ENCODE measurements at places on chromosomes 5 and 9. TPM values are rescaled to one million over a fixed set of nuclear protein-coding genes. Genes with fewer than 3 reads are reported as not detected.
A peak's percentile ranks its signal among the peaks of the same experiment; 100 is the strongest.

- H3K36me3 ChIP-seq = peaks cover 2% of the 10 kb centered on the region
- H3K27me3 ChIP-seq = no peaks in the 10 kb centered on the region
- DNase-seq = no peak
- H3K4me3 ChIP-seq = no peak overlapping the region
- H3K4me1 ChIP-seq = peaks cover 13% of the 10 kb centered on the region
Measured at GRCh38 chr9:6564868-6565267, 80.7 kb downstream of the GLDC start.

Gene ADRA1B
- 0.49 TPM for total RNA-seq

DNA sequence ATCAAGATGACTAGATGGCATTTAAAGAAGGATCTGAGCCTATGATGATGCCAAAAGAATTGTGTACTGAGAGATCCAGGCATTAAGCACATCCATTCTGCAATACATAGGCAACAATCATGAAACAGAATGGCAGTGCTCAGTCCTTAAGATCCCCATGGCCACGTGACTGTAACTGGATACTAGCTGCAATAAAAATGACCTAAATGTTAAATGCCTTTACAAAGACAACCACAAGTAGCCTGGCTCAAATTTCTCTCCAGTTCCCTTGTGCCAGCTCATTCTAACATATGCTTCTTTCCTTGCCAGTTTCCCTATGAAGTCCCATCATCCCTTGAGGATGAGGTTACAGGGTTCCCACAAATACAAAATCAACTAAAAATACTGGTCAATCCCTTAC, 148.3 kb upstream of the GHR start:
- H3K4me3 ChIP-seq = no peak overlapping the region
- no peaks in the 10 kb centered on the region for H3K36me3 ChIP-seq
- no peak for DNase-seq
- H3K27ac ChIP-seq = no peak overlapping the region

Gene DIRAS2
- total RNA-seq = not detected

GRCh38 chr5:143173139-143173889, 230.2 kb downstream of the NR3C1 start:
- no peak overlapping the region for H3K4me3 ChIP-seq
- H3K4me1 ChIP-seq = peaks cover 3% of the 10 kb centered on the region
- no peak overlapping the region for H3K27ac ChIP-seq
- no peaks in the 10 kb centered on the region for H3K27me3 ChIP-seq
- no peak for DNase-seq

Gene NUP214
- 58.3 TPM for total RNA-seq

DNA sequence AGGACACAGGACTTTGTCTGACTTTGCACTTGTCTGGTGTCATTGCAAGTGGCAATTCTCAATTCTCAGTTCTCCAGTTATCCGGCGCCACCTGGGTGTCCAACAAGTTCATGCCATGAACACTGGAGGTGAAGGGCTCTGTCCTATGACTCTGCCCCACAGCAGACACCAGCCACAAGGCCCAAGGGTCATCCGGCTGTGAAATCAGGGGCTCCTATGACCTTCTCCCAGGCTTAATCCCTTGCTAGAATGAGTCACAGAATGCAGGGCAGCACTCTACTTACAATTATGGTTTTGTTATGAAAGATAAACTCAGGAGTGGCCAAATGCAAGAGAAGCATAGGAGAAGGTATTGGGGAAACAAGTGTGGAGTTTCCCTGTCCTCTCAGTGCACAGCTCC, 392.0 kb downstream of the GADD45G start:
- no peaks in the 10 kb centered on the region for H3K36me3 ChIP-seq
- H3K4me3 ChIP-seq = no peak overlapping the region
- H3K4me1 ChIP-seq = peaks cover 26% of the 10 kb centered on the region
- H3K27me3 ChIP-seq = peaks cover 19% of the 10 kb centered on the region
- H3K27ac ChIP-seq = no peak overlapping the region

Gene CD274
- 10.4 TPM for total RNA-seq

GRCh38 chr9:130333041-130333711, 67.6 kb downstream of the HMCN2 start:
- DNase-seq = no peak
- peaks cover 15% of the 10 kb centered on the region for H3K27me3 ChIP-seq
- H3K4me1 ChIP-seq = no peaks in the 10 kb centered on the region
- no peak overlapping the region for H3K27ac ChIP-seq
- no peak overlapping the region for H3K4me3 ChIP-seq

DNA sequence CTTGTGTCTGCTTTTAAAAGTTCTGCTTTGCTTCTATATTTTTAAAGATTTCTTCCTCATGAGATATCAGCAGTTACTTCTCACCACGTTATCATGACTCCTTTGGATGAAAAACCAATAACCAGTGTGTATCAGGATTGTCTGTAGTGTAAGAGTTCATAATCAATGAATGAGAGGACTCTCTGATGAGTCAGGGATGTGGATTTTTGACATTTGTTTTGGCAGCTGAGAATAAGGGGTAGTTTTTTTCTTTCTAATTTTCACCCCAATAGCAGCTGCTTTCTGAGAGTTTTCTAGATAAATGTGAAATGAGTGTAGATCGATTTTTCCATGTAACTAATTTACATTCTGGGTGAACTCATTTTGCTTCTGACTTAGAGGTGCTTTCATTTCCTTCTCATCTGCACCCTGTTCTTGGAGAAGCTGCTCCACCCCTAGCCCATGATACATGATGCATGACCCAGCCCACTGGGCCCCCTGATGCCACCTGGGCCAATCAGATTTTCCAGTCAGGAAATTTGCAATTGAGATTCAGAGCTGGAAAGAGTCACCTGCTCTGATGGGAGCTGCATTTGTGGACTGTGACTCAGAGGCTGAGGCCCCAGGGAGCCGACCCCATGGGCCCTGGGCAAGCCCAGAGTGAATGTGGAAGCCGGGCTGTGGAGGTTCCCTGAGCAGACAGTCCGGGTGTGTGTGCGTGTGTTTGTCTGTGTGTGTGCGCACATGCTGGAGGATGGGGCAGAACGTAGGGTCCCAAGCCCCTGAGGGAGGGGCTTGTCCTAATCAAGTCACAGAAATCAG, 159.3 kb downstream of the RGS3 start:
- H3K27me3 ChIP-seq = no peaks in the 10 kb centered on the region
- H3K4me1 ChIP-seq = peaks cover 17% of the 10 kb centered on the region
- H3K36me3 ChIP-seq = no peaks in the 10 kb centered on the region
- peak overlapping the region; percentile 63 for H3K27ac ChIP-seq
- no peak overlapping the region for H3K4me3 ChIP-seq

GRCh38 chr5:42912184-42912798, 100.6 kb upstream of the SELENOP start:
- H3K27me3 ChIP-seq = peaks cover 11% of the 10 kb centered on the region
- peaks cover 17% of the 10 kb centered on the region for H3K4me1 ChIP-seq
- no peaks in the 10 kb centered on the region for H3K36me3 ChIP-seq
- H3K4me3 ChIP-seq = no peak overlapping the region
- DNase-seq = peak; percentile 55

Gene CLIC3
- 3.8 TPM for total RNA-seq

GRCh38 chr5:107572715-107573368, 97.9 kb downstream of the EFNA5 start:
- no peak for DNase-seq
- H3K27me3 ChIP-seq = peaks cover 47% of the 10 kb centered on the region
- H3K4me3 ChIP-seq = no peak overlapping the region

DNA sequence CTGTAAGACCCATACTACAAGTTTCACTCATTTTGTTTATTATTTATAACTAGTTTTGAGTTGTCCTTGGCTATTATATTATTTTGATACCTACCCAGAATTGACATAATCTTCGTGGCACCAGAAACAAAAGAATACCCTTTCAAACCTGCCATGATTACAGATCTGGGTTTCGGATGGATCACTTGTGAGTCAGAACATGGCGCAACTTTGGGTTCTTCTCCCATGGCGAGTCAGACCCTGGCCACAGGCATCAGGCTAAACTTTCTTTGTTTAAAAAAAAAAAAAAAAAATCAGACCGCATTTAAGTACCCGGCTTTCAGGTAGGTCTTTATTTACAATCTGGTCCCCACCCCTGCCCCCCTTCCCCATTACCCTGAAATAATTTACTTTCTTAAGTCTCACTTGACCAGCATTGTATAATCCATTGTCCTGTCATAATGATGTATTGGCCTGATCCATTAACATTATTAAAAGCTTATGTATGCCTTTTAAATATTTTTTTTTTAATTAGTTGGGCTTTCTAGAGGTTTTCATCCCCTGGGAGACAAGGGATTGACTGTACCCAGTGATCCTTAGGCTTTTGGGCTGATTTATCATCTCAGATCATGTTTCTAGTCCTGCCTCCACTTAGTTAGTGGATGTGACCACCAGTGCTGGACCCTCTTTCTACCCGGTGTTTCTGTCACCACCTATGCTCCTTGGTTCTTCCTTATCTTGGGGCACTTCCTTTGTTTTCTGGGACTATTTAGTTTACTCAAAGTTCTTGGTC, 43.9 kb downstream of the F2RL2 start:
- DNase-seq = no peak
- H3K27ac ChIP-seq = no peak overlapping the region
- H3K4me1 ChIP-seq = peaks cover 19% of the 10 kb centered on the region
- H3K4me3 ChIP-seq = no peak overlapping the region
- H3K36me3 ChIP-seq = peaks cover 17% of the 10 kb centered on the region
- no peaks in the 10 kb centered on the region for H3K27me3 ChIP-seq

- no peak overlapping the region for H3K27ac ChIP-seq
- DNase-seq = no peak
- H3K36me3 ChIP-seq = peaks cover 1% of the 10 kb centered on the region
- H3K4me3 ChIP-seq = no peak overlapping the region
- no peaks in the 10 kb centered on the region for H3K27me3 ChIP-seq
Measured at GRCh38 chr9:70402213-70402612, 12.2 kb downstream of the KLF9 start.

- no peaks in the 10 kb centered on the region for H3K27me3 ChIP-seq
- H3K27ac ChIP-seq = no peak overlapping the region
- no peak for DNase-seq
- peaks cover 2% of the 10 kb centered on the region for H3K36me3 ChIP-seq
- H3K4me1 ChIP-seq = peaks cover 4% of the 10 kb centered on the region
Measured at GRCh38 chr9:123796618-123797484, 133.1 kb downstream of the DENND1A start.

GRCh38 chr5:161095953-161096352, 243.9 kb upstream of the ATP10B start:
- DNase-seq = no peak
- H3K27ac ChIP-seq = no peak overlapping the region
- no peaks in the 10 kb centered on the region for H3K36me3 ChIP-seq
- no peak overlapping the region for H3K4me3 ChIP-seq
- no peaks in the 10 kb centered on the region for H3K27me3 ChIP-seq

Measured in activated CD8-positive, alpha-beta memory T cell treated with anti-CD3 and anti-CD28 coated beads, Interleukin-2, amount 10 ng/mL, durations not matched to agents 7 days and 5 days (primary cell).